ENCODE measurements at places on chromosomes 2 and 18.

GRCh38 chr2:99481941-99482340 lies 7.9 kb downstream of the REV1 start:
- no peak for DNase-seq

GRCh38 chr18:49431165-49431962 lies 29.1 kb downstream of the DYM start:
- DNase-seq: no peak

DNA sequence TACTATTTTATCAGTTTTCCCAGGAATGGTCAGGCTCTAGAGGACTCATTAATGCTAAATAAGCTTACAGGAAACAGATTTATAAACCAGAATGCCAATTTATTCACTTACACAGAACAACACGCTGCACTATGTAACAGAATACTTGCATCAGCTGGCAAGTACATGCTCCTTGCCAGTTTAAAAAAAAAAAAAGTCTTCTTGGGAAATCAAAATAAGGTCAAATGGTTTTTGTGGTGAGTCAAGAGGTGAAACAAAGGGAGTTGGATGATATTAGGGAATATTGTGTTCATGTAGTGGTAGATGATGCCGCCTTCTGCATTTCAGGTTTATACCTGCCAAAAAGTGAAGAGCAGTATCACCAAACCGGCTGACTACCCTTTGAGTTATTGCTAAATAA lies 1322.1 kb upstream of the ZEB2 start:
- DNase-seq: no peak

DNA sequence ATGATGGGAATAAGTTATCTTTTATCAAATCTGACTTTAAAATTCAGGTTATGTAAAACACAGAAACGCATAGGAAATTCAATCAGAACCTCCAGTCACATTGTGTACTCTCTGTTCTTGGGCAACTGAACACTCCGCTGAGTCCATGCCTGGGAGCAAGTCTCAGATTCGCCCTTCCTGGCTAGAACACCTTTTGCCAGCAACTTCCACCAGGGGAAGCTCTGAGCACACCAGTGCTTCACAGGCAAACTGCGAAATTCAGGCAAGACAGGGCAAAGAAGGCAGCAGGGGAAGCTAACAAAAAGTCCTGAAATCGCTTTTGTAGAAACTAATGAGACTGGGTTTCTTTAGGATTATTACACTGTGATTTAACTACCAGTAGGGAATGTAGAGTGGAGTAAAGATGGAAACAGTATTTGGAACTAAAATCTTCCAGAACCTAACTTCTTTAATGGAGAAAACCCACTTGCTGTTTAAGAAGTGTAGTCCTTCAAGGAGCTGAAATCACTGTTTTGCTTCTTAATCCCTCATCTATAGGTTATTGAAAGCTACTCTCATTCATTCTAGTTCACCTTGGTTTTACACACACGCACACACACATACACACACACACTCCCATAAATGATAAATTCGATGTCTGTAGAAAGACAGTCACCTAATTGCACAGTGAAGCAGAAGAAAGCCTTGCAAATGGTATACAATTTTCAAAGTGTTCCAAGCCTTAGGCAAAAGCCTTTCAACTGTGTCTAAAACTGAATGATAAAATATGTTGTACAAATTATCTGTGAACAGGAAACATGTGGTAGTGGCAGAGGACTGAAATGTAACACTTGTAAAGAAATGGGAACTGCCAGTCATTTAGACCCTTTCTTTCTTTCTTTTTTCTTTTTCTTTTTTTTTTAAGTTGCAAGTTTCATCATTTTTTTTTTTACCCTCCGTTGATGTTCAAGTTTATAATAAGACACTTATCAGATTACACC lies 214.5 kb downstream of the TMEM182 start:
- no peak for DNase-seq

GRCh38 chr2:206482633-206483032 lies 39.3 kb downstream of the ADAM23 start:
- no peak for DNase-seq

DNA sequence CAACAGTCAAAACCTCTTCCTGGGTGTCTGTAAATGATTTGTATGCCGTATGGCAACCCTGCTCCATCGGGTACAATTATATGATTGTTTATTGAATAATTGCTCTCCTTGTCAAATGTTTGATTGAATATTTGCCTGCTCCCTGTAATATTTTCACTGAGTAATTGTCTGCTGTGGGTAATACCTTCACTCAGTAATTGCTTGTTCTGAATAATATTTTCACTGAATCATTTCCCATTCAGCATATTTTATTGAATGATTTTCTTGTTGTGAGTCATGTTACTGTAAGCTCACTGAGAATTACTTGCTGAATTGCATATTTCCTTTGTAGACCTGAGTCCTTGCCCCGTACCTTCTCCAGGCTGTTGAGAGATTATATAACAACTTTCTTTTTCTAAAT lies 535.2 kb downstream of the METTL4 start:
- DNase-seq: no peak

- no peak for DNase-seq
Measured at GRCh38 chr2:80363330-80363729, 58.8 kb upstream of the LRRTM1 start.

GRCh38 chr2:43838560-43839267 lies at the start of the genes ABCG5 and ABCG8:
Gene ABCG5 (minus strand): TSS chr2:43838839. CDS start chr2:43838679, 160 bp downstream.
Gene ABCG8 (plus strand): TSS chr2:43838971. CDS start chr2:43839054, 83 bp downstream.
- DNase-seq: no peak

- no peak for DNase-seq
Measured at GRCh38 chr18:9863282-9863681, 22.5 kb upstream of the TXNDC2 start.

DNA sequence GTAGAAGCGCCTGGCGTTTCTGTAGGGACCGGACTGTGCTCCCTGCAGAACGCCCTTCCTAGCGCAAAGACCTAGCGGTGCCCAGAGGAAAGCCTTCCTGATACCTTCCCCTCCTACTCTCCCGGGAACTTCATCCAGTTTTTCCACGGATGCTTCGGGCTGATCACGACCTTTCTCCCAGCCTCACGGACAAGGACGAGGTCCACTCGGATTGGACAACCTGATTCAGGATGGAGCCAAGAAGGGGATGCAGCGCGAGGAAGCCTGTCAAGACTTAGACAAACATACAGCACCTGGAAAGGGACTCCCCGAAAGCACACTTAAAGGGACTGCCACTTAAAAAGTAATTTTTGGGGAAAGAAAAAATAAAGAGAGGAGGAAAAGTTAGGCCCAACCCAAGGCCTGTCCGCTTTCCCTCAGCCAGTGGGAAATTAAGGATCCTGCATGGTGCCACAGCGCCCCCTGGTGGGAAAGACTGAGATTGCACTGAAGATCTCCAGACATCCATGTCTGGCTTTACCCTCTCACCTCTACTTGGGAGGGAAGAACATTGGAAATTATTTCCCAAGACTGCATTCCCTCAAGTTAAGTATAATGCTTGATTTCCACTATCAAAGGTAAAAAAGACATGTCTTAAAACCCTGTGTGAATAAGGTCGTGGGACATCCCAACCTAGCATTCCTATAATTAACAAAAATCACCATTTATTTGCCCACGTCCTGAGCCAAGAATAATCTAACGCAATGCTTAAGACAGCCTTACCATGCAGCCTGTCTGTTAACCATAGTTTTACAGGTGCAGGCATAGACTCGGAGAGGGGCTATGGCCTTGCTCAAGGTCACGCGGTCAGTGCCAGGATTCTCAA lies 13.4 kb upstream of the COPS8 start:
- DNase-seq: no peak

DNA sequence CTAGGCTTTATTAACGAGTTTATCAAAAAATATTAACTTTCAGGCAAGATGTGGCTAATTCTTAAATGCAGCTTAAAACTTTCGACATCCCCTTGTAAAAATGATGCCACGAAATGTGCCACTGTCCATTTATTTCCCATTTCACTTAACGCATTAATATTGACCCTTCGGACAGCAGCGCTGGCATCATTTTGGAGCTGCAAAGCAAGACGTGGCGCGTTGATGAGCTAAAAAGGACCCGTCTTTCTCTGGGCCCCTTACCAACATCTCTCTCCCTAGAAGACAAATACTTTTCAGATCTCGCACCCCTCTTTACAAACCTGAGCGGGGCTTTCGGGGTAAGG lies 367.9 kb downstream of the MTX2 start:
- DNase-seq: no peak

DNA sequence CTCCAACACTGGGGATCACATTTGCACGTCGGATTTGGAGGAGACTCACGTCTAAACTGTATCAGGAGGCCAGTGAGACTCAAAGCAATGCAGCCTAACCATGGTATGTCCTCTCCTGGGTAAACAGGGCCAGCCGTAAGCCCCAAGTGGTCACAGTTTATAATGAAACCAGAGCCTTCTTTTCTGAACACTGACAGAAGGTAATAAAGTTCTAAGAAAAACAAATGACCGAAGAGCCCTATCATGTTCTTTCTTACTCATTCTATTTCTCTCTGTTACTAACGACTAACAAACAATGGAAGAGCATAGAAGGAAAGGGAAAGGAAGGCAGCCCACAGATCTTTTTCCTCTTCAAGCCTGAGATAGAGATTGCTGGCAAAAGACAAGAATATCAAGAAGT lies 796.8 kb upstream of the SOX11 start:
- DNase-seq: no peak

GRCh38 chr2:9333591-9334171 lies 89.6 kb downstream of the ITGB1BP1 start:
- no peak for DNase-seq

- no peak for DNase-seq
Measured at GRCh38 chr2:231816327-231817026, 30.2 kb downstream of the COPS7B start.

- DNase-seq: no peak
Measured at GRCh38 chr2:61117534-61117933, 44.5 kb upstream of the C2orf74 start.

DNA sequence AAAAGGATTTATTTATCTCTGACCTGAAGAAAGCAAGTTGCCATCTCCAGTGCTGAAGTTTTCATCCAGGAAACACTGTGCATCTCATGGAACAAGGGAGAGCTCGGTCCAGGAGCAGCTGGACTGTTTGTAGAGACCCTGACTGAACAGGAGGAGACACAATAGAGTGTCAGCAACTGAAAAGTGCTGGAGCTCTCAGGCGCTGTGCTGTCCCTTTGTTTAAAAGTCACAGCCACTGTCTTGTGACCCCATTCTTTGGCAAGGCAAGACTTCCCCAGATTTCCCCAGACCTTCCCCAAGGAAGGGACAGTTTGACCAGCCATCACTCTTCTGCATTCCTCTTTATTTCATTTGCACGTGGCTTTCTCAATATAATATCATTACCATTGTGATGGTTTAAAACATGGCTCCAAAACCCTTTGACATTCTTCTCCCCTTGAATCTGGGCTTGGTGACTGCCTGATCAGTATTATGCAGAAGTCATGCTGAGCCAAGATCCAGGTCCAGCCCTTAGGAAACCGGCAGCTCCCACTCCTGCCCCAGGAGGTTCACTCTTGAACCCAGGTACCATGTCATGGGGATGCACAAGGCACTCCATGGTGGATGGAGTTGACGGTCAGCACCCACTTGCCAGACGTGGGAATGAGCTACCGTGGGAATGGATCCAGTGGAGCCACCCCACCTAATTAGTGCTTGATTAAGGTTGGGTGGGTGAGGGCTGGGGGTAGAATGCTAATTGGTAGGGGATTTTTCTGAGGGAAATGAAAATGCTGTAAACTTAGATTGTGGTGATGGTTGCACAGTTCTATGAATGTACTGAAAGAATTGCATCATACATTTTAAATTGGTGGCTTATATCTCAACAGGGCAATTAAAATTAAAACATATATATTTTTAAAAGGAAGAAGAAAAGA lies 497.9 kb upstream of the RAB6C start:
- DNase-seq: no peak

DNA sequence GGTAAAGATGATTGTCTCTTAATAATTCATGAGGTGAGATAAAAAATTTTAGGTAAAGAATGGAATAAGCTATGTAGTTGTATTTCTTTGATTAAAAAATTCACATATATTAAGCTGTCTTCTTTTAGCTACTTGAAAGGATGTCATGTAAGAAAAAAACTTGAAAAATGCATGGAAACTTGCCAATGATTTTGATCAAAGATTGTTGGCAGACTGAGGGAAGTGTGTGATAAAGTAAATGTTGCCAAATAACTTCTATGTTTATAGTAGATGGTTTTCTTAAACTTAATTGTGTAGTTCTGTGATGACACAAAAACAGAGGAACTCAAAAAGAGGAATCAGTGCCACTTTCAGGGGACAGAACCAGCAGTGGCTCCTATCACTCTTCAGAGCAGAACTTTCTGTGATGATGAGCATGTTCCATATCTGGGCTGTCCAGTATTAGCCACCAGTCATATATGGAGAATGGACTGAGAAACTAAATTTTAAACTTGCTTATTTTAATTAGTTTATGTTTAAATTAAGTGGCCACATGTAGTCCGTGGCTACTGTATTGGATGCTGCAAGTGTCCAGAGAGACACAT lies 51.9 kb upstream of the SLC38A11 start:
- no peak for DNase-seq

- no peak for DNase-seq
Measured at GRCh38 chr2:233821709-233822100, 32.6 kb downstream of the HJURP start.

- no peak for DNase-seq
Measured at GRCh38 chr2:238973038-238973739, 125.3 kb downstream of the TWIST2 start.

DNA sequence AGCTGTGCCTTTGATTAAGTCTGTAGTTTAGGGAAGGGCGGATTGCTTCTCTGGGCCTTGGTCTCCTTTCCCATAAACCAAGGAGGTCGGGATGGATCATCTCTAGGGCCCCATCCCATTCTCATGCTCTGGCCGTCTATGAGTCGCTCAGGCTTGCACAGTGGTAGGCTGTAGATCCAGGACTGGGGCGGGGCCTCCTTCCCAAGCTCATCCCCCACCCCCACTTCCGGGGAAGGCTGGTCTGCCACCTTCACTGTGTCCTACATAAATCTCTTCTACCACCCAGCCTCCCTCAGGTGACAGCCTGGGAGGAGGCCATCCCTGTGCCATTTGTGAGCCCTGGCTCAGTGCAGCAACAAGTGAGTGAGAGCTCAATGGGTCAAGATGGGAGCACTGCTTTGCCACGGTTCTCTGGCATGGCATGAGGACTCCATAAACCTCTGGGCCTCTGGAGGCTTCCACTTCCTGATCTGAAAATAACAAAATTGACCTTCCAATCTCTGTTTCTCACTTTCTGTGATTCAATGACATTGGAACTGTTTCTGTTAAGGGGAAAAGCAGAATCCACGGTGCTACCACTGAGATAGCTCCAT lies 68.5 kb downstream of the SUMO1 start:
- no peak for DNase-seq

- no peak for DNase-seq
Measured at GRCh38 chr2:188573453-188573852, 281.8 kb downstream of the GULP1 start.

GRCh38 chr18:48131042-48131441 lies 200.6 kb upstream of the SMAD2 start:
- no peak for DNase-seq

DNA sequence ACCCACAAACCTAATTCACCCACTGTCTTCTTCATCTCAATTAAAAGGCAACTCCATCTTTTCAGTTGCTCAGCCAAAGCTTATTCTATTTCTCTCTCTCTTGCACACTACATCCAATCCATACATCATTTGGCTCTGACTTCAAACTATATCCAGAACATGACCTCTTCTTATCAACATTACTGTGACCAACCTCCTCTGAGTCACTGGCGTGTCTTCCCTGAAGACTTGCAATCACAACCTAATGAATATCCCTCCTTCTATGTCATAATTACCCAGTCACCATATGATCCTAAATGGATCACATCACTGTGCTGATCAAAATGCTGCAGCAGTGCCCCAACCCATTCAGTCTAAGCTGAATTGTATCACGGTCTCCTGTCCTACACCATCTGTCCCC lies 22.6 kb upstream of the SULT1C3 start:
- DNase-seq: no peak
